Central memory CD4-positive, alpha-beta T cell (primary cell): ENCODE measurements at places on chromosomes 4 and X.

GRCh38 chrX:72621163-72621562, 48.5 kb upstream of the HDAC8 start:
- DNase-seq, result no peak

DNA sequence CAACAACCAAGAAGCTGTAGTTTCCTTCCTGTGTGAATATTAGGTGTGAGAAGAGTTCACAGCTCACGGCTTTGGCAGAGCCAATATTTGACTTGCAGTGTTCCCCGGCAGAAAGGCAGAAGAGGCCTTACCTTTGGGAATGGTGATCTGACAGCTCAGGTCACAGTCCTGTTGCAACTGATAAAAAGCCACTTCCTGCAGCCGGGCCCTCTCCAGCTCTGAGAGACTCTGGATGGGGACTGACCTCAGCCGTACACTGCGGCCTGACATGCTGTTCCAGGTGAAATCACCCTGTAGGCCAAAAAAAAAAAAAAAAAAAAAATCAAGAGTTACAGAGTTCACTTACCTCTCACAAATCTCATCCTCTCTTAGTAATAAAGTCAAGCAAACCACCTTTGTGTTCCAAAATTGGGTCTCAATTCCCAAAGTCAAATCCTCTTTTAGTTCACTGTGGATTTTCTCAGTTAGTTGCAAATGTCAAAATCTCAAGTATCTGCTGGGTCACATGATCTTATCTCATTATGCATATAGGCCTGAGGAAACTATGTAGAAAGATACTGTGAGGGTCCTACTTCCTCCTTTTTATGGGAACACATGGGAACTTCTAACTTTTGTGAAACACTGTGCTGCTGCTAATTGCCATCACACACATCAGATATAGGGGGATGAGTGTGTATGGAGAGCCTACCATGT, 38.6 kb upstream of the AMELX start:
- no peak for DNase-seq

- no peak for DNase-seq
These were observed 5.3 kb downstream of the HCFC1 start for GRCh38 chrX:153966283-153966688.

GRCh38 chrX:38220415-38221390, at the start of gene SRPX:
SRPX (minus strand) TSS chrX:38220871; CDS start chrX:38220792, 79 bp downstream.
- DNase-seq, result no peak

DNA sequence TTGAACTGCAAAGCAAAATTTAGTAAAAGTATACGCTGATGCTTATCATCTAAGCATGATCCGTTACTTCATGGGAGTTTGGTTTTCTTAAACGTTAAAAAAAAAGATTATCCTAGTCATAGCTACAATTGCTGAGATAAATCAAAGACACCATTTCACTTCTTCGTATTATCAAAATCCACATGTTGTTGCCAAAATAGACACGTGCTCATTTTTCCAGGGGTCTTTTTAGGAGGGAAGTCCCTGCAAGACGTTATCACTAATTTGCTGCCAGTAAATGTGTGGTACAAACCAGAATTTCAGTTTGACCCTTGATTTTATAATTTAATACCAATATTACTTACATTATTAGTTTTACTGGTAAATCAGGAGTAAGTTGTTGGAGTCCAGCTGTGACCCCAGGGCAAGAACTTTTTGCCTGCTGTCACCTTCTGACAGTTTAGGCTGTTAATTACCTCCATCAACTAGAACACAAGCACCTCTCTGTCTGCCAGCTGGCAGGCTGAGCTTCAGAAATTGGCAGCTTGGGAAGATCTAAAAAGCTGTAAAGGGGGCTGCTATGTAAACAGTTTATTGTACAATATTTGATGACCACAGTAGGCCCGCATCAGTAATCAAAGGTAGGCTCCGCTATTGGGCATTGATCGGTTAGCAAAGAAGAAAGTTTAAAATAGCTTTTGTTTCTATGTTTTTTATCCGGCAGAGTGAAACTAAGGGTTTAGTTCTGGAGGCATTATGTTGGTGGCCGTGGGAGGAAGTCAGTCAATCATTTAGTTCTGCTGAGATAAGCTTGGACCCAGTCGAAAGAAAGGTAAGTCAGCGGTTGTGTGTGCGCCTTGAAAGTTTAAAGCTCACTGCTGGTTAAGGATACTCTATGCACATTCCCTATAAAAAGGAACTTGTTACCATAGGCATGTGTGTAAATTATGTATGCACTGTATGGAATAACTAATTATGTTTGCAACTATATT, 196.4 kb downstream of the FBXO8 start:
- DNase-seq, result no peak

DNA sequence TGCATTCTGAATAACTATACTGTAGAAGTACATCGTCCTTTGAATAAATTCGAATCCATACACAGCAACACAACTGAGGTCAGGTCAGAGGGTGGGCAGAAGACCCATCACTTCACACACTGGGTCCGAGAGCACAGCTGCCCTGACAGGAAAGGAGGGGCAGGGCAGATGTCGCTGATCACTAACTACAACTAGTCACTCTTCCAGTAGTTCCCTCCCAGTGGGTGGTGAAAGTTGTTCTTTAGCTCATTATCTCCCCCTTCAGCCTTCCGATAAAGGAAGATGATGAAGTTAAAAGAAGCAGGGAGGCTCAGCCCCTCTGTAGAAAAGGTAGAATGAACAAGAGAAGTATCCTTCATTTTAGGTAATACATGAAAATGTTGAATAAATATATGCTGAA, 278.9 kb downstream of the INPP4B start:
- DNase-seq, result peak; percentile 68

DNA sequence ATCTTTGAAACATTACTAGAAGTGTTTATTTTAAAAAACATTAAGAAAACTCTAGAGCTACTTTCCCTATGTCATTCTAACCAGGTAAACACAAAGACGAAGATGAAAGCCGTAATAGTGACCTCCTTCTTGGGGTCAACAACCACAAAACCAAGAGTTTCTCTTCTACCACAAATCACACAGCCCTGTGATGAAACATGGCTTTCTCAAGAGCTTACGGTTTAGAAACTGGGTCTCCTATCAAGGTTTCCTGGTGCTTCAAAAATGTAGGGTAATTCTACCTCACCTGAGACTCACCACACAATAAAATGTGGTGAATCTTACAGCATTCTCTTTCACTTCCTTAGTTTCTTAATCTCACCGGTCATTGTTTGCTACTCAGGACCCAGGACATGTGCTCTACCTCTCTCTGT, 50.9 kb downstream of the CORIN start:
- DNase-seq, result no peak

- no peak for DNase-seq
These were observed 204.1 kb upstream of the NEIL3 start for GRCh38 chr4:177105536-177105935.

GRCh38 chrX:46935295-46935694, 23.1 kb downstream of the JADE3 start:
- no peak for DNase-seq

GRCh38 chr4:174553828-174554227, 31.5 kb upstream of the HPGD start:
- DNase-seq, result no peak

DNA sequence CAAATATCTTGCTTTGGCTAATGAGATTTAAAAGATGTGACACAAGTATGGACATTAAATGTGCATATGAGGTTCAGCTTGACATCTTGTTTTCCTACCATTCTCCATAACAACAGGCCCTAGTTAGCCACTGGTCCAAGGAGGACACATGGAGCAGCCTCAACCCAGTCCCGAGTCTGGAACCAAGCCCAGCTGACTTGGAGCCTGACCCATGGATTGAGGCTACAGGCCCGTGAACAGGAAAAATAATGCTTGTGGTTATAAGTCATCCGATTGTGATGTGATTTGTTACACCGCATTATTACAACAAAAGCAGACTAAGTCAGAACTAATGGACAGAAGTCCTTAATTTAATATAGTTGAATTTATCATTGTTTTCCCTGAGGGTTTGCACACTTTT, 123.2 kb upstream of the BANK1 start:
- DNase-seq, result no peak

GRCh38 chr4:122525865-122526264, 69.3 kb upstream of the IL2 start:
- DNase-seq, result no peak

DNA sequence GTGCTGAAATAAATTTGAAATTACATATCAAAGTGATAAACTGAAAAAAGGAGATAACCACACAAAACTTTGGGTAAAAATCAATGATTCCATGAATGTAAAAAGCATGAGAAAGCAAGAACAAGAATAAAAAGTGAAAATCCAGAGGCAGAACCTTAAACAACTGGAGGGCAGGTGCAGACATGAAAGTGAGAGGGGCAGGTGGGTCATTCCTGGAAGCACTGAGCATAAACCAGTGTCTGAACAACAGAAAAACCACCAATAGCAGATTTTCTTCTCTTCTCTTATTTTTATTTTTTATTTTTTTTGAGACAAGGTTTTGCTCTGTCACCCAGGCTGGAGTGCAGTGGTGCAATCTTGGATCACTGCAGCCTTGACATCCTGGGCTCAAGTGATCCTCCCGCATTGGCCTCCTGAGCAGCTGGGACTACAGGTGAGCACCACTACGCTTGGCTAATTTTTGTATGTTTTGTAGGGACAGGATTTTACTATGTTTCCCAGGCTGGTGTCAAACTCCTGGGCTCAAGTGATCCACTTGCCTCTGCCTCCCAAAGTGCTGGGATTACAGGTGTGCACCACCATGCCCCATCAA, 46.8 kb upstream of the GPR78 start:
- DNase-seq, result no peak

DNA sequence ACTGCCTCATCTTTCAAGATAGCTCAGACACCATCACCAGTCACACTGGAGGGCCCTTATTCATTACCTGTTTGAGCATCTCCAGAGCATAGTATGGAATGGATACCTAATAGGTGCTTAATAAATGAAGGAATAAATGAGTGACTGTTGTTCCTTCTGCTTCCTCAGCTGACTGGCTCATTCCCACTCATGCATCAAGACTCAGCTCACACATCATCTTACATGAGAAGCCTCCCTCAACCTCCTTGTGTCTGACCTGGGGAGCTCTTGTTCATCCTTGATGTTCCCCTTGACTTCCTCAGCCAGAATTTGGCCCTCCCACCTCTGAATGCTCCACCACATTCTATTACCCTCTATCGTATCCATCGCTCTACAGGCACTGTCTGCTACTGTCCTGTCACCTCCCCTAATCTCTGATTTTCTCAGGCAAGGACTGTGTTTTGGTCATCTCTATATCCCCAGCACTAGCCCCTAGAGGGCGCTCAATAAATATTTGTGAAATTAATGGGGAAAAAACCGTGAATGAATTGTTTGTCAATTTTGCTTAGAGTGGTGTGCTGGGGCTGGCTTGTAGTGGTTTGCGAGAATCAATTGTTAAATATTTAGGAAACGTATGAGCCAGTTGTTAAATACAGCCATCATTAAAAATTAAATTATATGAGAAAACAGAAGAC, 88.3 kb downstream of the NHSL2 start:
- DNase-seq, result peak; percentile 33

DNA sequence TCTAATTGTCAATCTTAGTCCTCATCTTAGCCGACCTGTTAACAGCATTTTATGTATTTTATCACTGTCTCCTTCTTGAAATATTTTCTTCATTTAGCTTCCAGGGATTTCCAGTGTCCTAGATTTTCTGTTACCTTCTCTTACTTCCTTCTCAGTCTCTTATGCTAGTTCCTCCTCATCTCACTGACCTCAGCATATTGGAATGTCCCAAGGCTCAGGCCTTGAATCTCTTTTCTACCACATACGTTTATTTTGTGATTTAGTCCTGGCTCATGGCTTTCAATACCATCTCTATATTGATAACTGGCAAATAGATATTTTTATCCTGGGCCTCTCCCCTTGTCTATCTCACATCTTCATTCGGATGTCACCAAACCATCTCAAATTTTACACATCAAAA, 61.1 kb downstream of the IQCM start:
- DNase-seq, result no peak

DNA sequence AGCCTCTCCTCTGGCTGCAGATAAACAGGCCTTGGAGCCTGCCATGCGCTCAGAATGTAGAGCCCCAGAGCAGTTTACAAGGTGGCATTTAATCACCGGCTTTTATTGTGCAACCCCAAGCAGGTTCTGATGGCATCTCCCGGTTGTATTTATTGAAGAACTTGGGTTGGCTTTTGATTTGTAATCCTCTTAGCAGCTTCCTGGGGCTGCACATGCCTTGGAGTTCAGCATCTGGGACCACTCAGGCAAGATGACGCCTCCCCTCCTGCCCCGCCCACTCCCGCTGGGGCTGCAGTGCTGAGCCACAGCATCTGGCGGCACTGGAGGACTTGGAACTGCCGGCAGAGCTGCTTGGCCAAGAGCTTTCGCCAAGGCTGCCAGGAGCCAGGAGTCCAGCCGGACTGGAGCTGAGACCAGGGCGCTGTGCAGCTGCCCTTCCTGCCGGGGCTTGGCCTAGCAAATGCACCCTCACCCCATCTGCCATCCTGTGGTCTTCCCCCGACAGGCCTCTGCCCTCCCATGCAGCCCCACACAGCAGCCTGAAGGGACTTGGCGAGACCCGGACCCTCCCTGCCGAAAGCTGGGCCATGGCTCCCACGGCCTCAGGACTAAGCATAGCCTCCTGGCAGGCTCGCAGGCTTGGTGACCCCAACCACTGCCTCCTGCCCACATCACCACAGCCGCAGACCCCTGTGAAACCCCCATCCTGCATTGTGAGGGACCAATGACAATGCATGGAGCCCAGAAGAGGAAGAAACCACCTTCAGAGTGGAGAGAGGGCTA, 5.4 kb downstream of the HTRA3 start:
- DNase-seq, result no peak

DNA sequence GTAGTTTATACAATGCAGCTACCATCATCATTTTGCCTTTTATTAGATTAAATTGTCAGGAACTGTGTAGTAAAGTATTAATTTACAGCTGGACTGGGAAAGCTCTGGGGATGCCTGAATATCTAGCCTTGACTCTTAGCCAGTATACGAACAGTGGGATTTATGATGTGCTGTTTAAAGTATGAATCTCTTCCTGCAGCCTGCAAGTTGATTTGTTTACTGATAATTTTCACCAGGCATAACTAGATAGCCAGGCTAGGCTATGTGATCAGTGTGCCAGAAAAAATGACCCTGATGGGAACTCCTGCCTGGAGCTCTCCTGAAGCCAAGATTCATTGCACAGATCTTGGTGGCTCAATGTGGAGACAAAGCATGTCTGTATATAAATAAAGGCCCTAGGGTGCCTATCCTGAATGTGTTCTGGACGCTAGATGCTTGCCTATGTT, 119.2 kb downstream of the SCLT1 start:
- no peak for DNase-seq

DNA sequence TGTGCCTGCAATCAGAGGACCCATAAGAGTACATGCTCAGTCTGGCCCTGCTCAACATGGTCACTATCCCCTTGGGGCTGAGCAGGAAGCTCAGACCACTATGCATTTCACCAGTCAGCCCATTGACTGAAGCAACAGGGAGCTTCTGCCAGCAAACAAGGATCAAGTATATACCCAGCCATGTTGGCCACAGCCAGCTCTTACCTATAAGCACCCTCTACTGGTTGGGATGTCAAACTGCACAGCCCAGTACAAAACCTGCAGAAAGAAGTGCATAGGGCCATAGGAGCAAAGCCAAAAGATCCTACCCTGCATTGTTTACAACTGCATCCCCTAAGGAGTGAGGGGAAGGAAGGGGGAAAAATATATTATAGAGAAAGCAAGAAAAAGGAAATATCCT, 214.4 kb upstream of the CPEB2 start:
- no peak for DNase-seq
